A549 treated with dexamethasone at 1 μM for 4 hours (cell line): ENCODE measurements at places on chromosomes 7 and 10. TPM values are rescaled to one million over a fixed set of nuclear protein-coding genes. Genes with fewer than 3 reads are reported as not detected.

SPDYE1 gene
- total RNA-seq = not detected in 5 replicates

KLF14 gene
- total RNA-seq = 0.02 to 0.05 TPM in 2 of 5 replicates, not detected in the others

GRIFIN gene
- total RNA-seq = not detected in 5 replicates

CLCN1 gene
- total RNA-seq = 0.03 to 0.06 TPM (median 0.05 TPM) in 3 of 5 replicates, not detected in the others

DPYSL4 gene
- 14.0 to 20.2 TPM (median 19.3 TPM) in 5 replicates for total RNA-seq

TMEM273 gene
- not detected in 5 replicates for total RNA-seq

NUDCD3 gene
- 45.8 to 63.0 TPM (median 56.1 TPM) in 5 replicates for total RNA-seq

LRGUK gene
- total RNA-seq = 0.20 to 0.48 TPM (median 0.22 TPM) in 5 replicates

AS3MT gene
- total RNA-seq = 2.6 to 4.1 TPM (median 3.4 TPM) in 5 replicates

ARHGEF35 gene
- total RNA-seq = 0.37 to 0.68 TPM (median 0.46 TPM) in 5 replicates

LIPM gene
- total RNA-seq = not detected in 5 replicates

SPDYE5 gene
- not detected in 5 replicates for total RNA-seq

NPC1L1 gene
- 0.06 to 0.12 TPM (median 0.09 TPM) in 5 replicates for total RNA-seq

FKBP14 gene
- 6.7 to 10.3 TPM (median 7.3 TPM) in 5 replicates for total RNA-seq

PTPRN2 gene
- total RNA-seq = 0.54 to 1.2 TPM (median 0.89 TPM) in 5 replicates

ZCWPW1 gene
- total RNA-seq = 0.86 to 1.7 TPM (median 1.5 TPM) in 5 replicates

NPY4R2 gene
- total RNA-seq = 11.5 to 36.0 TPM (median 30.6 TPM) in 5 replicates

EVX1 gene
- total RNA-seq = 0.07 to 0.19 TPM (median 0.13 TPM) in 5 replicates

DDX21 gene
- 127 to 165 TPM (median 144 TPM) in 5 replicates for total RNA-seq

PLEKHS1 gene
- 0.03 to 0.05 TPM (median 0.04 TPM) in 4 of 5 replicates, not detected in the other for total RNA-seq

ATRNL1 gene
- total RNA-seq = 0.07 to 0.47 TPM (median 0.25 TPM) in 5 replicates

CHCHD3 gene
- total RNA-seq = 77.7 to 88.8 TPM (median 83.3 TPM) in 5 replicates

AEBP1 gene
- total RNA-seq = 0.02 TPM in 1 of 5 replicates, not detected in the others

ARHGAP22 gene
- 3.1 to 4.3 TPM (median 3.5 TPM) in 5 replicates for total RNA-seq

LRRC27 gene
- 4.4 to 5.8 TPM (median 5.4 TPM) in 5 replicates for total RNA-seq

XRCC2 gene
- total RNA-seq = 3.7 to 5.6 TPM (median 5.2 TPM) in 5 replicates

WNT2 gene
- 0.02 TPM in 1 of 5 replicates, not detected in the others for total RNA-seq

FOXI2 gene
- total RNA-seq = not detected in 5 replicates

SPDYE16 gene
- total RNA-seq = 0.04 TPM in 1 of 5 replicates, not detected in the others

OR6V1 gene
- not detected in 5 replicates for total RNA-seq

PAPOLB gene
- total RNA-seq = not detected in 5 replicates

ITGA8 gene
- total RNA-seq = 0.01 TPM in 1 of 5 replicates, not detected in the others

ANXA8L1 gene
- 97.3 to 134 TPM (median 106 TPM) in 5 replicates for total RNA-seq

LRIT1 gene
- total RNA-seq = not detected in 5 replicates

CPA5 gene
- total RNA-seq = not detected in 5 replicates

FGFR2 gene
- 0.25 to 0.81 TPM (median 0.34 TPM) in 5 replicates for total RNA-seq

MCM10 gene
- total RNA-seq = 21.9 to 27.4 TPM (median 23.9 TPM) in 5 replicates

PDZD7 gene
- 0.35 to 0.94 TPM (median 0.81 TPM) in 5 replicates for total RNA-seq

CYP3A5 gene
- 1.3 to 1.8 TPM (median 1.4 TPM) in 5 replicates for total RNA-seq

NOC3L gene
- 19.1 to 25.8 TPM (median 22.0 TPM) in 5 replicates for total RNA-seq

FAM25G gene
- total RNA-seq = 0.83 to 0.92 TPM in 2 of 5 replicates, not detected in the others

FXYD4 gene
- not detected in 5 replicates for total RNA-seq

CALHM1 gene
- not detected in 5 replicates for total RNA-seq

TMED4 gene
- total RNA-seq = 46.4 to 52.2 TPM (median 47.9 TPM) in 5 replicates

SFTPA1 gene
- total RNA-seq = not detected in 5 replicates

PNLIPRP3 gene
- total RNA-seq = 0.04 TPM in 2 of 5 replicates, not detected in the others

JCAD gene
- total RNA-seq = 20.7 to 26.0 TPM (median 23.9 TPM) in 5 replicates

SYPL1 gene
- 77.1 to 92.7 TPM (median 87.8 TPM) in 5 replicates for total RNA-seq

ANKRD61 gene
- 0.26 to 0.97 TPM (median 0.67 TPM) in 5 replicates for total RNA-seq

EN2 gene
- 0.61 to 1.1 TPM (median 0.90 TPM) in 5 replicates for total RNA-seq

MBL2 gene
- total RNA-seq = not detected in 5 replicates

FOXK1 gene
- 9.3 to 15.9 TPM (median 14.4 TPM) in 5 replicates for total RNA-seq

C10orf143 gene
- 0.52 to 0.69 TPM (median 0.59 TPM) in 5 replicates for total RNA-seq

ELN gene
- 0.12 to 0.25 TPM (median 0.16 TPM) in 5 replicates for total RNA-seq

NODAL gene
- total RNA-seq = 0.05 TPM in 1 of 5 replicates, not detected in the others

NSUN6 gene
- 3.0 to 4.8 TPM (median 4.0 TPM) in 5 replicates for total RNA-seq

AUTS2 gene
- total RNA-seq = 3.0 to 5.3 TPM (median 4.8 TPM) in 5 replicates

HTR7 gene
- total RNA-seq = 0.14 to 0.39 TPM (median 0.18 TPM) in 5 replicates

FAM25C gene
- 0.57 to 4.1 TPM (median 2.0 TPM) in 4 of 5 replicates, not detected in the other for total RNA-seq
